ENCODE measurements at places on chromosomes 5 and 9.
A peak's percentile ranks its signal among the peaks of the same experiment; 100 is the strongest.

DNA sequence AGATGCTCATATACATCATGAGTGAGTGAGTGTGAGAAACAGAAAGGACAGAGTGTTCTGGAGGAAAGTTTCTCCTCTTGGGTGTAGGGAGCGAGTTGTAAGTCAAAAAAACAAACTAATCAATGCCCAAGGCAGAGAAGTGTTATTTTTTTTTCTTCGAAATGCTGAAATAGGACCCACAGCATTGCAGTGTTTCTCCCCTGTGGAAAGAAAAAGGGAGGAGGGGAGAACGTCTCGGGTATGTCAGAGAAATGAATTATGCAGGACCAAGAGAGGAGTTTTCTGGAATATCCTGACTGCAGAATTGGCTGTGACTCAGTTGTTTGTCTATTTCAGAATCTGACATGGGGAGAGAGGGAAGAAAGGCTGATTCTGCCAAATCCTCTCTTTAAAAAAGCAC is 337.9 kb upstream of the RFX3 start:
- DNase-seq: no peak

DNA sequence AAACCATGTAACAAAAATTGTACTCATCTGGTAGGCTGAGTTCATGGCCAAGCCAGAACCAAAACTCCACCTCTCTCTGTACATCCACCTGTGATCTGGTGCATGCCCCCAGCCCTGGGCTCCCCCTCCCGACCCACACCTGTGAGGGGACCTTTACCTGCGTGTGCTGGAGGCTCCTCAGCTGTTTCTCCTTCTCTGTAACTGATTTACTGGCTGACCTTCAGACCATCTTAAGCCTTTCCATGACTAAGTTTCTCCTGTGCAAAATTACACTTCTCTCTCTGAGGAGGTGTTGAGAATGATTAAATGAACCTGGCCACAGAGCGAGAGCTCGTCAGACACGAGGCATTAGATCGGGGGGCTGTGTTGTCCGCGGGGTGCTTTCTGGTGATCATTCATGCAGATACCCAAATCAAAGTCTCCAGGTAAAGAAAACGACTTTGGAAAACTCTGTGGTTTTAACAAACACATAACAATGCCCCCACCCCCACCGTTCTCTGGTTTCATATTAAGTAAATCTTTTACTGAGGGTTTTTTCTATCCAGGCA is 136.4 kb downstream of the SEMA5A start:
- no peak for DNase-seq

- DNase-seq: peak; percentile 95
Measured at GRCh38 chr9:76866689-76867088, 39.2 kb downstream of the PRUNE2 start.

DNA sequence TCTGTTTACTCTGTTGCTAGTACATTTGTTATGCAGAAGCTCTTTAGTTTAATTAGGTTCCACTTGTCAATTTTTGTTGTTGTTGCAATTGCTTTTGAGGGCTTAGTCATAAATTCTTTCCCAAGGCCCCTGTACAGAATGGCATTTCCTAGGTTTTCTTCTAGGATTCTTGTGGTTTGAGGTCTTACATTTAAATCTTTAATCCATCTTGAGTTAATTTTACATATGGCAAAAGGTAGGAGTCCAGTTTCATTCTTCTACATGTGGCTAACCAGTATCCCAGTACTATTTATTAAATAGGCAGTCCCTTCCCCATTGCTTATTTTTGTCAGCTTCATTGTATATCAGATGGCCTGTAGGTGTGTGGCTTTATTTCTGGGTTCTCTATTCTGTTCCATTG is 792.4 kb downstream of the PTPRD start:
- DNase-seq: no peak

- no peak for DNase-seq
Measured at GRCh38 chr9:14052359-14052758, 261.6 kb downstream of the NFIB start.

GRCh38 chr9:124330011-124330697 is 72.4 kb downstream of the NEK6 start:
- DNase-seq: no peak
